NB4 (cell line): ENCODE measurements at places on chromosomes 16 and 17.

- peak; percentile 11 for DNase-seq
Measured at GRCh38 chr17:54749157-54749556, 151.5 kb upstream of the TOM1L1 start.

- DNase-seq: peak; percentile 67
Measured at GRCh38 chr17:42132941-42133340, 10.3 kb downstream of the HSPB9 start.

DNA sequence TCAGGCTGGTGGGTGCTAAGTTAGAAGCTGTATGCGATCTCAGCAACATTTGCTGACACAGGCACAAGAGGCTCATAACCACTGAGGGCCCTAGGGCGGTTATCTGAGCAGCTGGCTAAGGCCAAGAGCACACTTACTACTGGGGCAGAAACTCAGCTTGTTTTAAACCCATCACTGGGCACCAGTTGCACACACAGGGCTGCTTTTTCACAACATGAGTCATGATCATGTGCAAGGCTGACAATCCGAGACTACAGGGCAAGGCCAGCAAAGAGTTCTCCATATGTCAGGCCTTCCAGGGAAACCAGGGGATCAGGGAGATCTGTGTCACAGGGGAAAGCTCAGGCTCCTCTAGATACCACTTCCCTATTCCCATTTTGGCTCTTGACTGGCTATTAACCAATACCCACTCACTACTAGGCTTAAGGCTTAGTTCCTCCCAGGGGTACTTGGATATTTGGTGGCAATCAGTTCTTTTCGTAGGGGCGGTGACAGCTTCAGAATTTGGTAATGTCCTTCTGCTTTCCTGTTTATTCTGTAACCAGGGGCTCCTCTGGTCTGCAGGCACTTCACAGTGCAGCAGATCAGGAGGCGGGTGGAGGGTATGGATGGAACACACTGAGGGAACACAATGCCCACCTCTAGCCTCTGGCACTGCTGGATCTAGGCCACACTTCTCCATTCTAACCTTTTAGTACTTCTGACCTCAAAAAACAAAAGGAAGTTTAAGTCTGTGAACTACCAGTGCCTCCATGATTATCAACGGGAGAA lies 44.9 kb upstream of the ERN1 start:
- DNase-seq: peak; percentile 81

- DNase-seq: no peak
Measured at GRCh38 chr16:15701975-15702970, 52.2 kb downstream of the NDE1 start.

DNA sequence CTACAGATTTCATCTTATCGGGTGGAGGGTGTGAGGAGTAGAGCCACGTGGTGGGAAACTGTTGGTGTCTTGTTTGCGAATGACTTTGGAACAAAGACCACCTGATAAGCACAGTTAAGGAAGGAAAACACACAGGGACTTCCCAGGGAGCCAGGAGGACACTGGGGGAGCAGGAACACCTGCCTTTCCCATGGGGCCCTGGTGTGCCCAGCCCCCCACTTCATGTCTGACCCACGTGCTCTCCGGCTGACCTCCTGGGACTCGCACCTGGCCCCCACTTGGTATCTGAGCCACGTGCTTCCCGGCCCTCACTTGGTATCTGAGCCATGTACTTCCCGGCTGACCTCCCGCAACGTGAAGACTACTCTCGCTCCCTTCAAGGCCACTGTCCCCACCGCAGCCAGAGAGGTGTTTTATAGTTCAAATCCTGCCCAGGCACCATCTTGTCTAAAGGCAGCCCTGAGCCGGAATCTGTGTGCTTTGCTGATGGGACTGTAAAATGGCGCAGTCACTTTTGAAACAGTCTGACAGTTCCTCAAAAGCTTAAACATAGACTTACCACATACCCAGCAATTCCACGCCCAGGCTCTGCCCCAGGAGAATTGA lies 5.4 kb upstream of the CSNK1D start:
- DNase-seq: peak; percentile 59

DNA sequence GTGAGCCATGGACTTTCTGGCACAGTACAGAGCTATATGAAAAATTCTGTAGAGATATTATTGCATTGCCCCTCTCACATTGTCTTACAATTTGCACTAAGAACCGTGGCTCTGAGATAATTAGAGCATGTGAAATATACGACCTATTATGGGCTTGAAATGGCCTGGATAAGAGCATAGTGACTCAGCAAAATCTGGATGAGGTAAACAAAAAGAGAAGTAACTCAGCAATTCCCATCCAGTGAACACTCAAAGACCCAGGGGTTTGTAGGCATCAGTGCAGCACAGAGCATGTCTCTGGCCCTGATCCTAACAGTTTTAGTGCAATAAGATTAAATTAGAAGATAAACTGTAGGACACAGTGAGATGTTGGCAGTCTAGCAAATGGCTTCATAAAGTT lies 317.2 kb upstream of the MYOCD start:
- peak; percentile 25 for DNase-seq

DNA sequence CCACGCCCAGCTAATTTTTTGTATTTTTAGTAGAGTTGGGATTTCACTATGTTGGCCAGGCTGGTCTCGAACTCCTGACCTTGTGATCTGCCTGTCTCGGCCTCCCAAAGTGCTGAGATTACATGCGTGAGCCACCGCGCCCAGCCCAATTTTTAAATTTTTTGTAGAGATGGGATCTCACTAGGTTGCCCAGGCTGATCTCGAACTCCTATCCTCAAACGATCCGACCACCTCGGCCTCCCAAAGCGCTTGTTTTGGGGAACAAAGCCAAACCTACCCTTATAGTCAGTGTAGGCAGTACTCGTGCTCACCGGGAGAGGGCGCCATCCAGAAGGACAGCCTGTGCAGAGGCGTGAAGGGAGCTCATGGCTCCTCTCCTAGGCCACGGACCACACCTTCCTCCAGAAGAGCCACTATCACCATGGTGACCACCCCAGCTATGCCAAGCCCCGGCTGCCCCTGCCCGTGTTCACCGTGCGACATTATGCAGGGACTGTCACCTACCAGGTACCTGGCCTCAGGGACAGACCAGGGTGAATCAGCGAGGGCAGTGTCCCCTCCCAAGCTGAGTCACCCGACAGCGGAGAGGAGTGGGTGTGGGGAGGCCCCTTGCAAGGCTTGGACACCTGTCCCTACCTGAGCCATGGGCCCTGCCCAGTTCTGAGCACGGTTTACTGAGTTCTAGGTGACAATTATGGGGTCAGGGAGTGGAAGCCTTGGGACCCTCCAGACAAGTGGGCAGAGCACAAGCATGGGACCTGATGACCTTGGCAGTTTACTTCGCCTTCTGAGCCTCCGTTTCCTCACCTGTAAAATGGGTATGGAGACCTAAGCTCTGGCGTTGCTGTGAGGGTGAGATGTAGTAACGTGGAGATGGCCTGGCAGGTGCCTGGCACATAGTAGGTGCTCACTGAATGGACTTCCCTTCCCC lies 13.7 kb downstream of the MYO15B start:
- peak; percentile 81 for DNase-seq

GRCh38 chr16:694187-694862 lies 4.1 kb upstream of the WDR24 start:
- DNase-seq: no peak

- no peak for DNase-seq
Measured at GRCh38 chr17:61338000-61338798, 61.4 kb upstream of the TBX2 start.

DNA sequence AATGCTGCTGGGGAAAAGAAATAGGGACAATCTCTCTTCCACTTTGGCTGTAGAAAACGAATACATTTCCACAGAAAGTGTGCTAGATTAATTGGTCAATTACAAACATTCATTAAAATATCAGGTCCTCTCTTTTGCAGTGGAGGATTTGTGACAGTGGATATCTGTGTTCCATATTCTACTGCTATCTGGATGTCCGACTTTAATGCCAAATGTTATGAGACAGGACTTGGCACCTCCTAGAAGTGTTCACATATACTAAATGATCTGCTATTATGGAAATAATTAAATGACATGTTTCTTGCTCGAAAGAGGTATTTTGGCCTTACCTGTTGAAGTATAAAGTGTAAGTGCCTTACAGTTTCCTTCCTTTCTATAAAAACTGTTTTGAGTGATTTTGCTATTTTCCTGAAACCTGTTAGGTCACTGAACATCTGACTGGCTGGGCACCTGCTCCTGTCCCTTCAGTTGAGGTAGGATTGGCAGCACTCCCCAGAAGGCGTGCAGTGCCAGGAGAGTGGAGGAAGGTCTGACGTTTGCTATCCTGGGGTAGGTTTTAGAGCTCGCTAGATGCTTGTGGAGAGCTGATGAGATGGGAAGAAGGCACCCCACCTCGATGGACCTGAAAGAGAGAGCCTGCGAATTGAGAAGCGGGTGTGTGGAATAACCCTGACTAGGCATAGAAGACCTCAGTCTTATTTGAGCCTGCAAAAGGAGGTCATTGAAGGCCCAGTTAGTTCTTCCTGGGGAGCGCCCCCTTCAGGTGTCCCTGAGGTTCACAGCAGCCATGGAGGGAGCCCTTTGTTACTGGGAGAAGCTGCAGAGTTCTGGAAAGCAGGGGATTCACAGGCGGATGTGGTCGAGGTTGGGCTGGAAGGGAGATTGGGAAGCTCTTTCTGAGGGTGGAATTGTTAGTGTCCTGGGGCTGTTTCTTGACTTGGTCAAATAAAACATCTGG lies 159.4 kb upstream of the ZNF267 start:
- DNase-seq: peak; percentile 17

DNA sequence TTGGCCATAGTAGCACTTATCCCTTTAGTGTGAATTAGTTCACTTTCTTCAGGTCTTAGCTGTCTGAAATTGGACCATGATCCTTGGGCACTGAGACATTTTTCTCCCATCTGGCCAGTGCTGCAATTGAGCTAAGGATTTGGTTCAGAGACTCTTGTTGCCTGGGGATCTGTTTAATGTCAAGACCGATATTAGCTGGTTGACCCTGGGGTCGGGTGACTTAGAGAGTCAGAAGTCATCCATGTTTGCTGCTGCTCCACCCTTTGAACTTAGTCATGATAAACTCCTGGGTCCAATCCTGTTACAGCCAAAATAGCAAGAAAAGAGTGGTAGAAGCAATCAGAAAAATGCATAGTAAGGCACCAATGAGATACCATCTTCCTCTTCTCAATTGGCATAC lies 45.8 kb upstream of the TOX3 start:
- no peak for DNase-seq

GRCh38 chr17:373613-374230 lies 21.1 kb upstream of the RPH3AL start:
- no peak for DNase-seq

GRCh38 chr16:35750701-35751104 lies 2291.3 kb downstream of the TP53TG3F start:
- DNase-seq: no peak

GRCh38 chr16:81539009-81539758 lies 94.6 kb downstream of the CMIP start:
- no peak for DNase-seq

- no peak for DNase-seq
Measured at GRCh38 chr17:77316191-77316641, 175.4 kb downstream of the SEC14L1 start.

DNA sequence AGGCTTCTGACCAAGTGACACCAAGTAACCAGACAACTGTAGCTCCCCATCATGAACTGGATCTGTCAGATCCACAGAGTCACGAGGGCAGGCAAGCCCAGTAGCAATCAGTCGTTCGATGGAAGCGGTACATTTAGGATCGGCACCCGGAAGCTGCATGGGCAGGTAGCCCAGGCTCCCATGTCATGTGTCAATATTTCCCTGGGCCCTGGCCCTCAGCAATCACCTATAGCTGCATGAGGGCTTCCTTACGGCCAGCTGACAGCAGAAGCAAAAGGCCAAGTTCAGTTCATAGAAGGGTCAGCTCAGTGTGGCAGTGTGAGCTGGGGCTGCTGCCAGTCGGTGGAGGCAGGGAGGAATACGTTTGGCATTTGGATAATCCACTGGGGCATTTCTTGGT lies 31.8 kb downstream of the MRPS23 start:
- no peak for DNase-seq

- DNase-seq: no peak
Measured at GRCh38 chr17:48981927-48982539, 13.6 kb upstream of the GIP start.

GRCh38 chr16:4314532-4315185 lies 1.2 kb upstream of the GLIS2 start:
- DNase-seq: peak; percentile 53

DNA sequence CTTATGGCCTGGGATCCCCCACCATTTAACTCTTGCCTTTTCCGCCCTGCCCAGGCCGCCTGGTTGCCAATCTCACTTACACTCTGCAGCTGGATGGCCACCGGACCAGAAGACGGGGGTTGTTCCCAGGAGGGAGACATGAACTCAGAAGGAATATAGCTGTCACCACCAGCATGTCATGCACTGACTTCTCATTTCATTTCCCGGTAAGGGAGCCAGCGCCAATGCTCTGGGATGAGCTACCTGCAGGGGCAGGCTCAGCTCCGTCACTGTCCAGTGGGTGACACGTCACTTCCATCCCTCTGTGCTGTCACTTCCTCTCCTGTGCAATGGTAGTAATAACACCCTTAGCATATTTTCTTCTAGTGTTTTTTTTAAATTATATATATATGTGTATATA lies 26.7 kb downstream of the ITGAL start:
- DNase-seq: no peak

GRCh38 chr16:80931801-80932707 lies 74.6 kb downstream of the CMC2 start:
- DNase-seq: peak; percentile 53

DNA sequence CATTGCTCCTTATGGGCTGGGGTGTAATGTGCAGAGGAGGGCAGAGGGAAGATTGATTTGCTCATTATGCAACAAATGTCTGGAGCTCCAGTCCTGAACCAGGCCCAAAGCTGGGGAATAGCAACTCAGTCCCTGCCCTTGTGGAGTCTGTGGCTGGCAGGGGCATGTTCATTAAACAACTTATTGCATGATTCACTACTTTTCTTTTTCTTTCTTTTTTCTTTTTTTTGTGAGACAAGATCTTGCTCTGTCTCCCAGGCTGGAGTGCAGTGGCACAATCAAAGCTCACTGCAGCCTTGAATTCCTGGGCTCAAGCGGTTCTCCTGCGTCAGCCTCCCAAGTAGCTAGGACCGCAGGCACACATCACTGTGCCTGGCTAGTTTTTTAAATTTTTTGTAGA lies 23.1 kb downstream of the MSI2 start:
- DNase-seq: no peak

DNA sequence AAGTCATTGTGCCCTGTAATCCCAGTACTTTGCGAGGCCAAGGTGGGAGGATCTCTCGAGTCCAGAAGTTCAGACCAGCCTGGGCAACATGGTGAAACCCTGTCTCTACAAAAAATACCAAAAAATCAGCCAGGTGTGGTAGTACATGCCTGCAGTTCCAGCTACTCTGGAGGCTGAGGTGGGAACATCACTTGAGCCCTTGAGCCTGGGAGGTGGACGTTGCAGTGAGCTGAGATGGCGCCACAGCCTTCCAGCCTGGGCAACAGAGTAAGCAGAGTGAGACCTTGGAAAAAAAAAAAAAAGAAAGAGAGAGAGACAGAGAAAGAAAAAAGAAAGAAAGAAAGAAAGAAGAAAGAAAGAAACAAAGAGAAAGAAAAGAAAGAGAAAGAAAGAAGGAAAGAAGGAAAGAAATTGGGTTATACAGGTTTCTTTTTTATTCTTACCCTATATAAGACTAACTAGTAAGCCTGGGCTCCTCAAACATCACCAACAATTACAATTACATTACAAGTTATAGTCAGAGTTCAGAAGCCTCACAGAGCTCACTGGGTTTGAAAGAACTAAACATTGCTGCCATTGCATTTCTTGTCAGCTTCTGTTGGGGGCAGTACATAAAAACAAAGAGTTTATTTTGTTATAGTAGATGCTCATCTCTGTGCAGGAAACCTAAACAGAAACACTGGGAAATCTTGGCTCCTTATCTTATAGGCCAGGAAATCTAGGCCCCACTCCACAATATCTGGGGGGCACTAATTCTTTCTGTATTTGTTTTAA lies 6.7 kb upstream of the ABCA9 start:
- DNase-seq: no peak
